NCI-H524 (cell line): ENCODE measurements at places on chromosomes 12 and 14.

DNA sequence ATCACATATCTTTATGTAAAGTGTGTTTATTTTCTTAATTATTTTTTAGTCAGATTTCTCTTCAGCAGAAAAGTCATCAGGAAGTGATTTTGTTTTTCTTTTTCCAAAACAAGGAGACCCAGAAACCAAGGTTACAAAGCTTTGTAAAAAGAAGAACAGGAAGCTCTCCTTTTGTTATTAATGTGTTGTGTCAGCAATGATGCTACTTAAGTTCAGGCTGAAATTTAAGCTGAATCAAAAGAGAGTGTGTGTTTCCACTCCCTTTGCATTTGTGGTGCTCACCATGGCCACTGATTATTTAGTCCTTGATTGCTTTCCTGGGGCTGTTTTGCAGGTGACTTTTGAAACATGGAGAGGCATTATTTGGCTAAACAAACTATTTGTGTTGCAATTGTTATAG lies 155.3 kb upstream of the ATP2B1 start:
- no peak for DNase-seq

DNA sequence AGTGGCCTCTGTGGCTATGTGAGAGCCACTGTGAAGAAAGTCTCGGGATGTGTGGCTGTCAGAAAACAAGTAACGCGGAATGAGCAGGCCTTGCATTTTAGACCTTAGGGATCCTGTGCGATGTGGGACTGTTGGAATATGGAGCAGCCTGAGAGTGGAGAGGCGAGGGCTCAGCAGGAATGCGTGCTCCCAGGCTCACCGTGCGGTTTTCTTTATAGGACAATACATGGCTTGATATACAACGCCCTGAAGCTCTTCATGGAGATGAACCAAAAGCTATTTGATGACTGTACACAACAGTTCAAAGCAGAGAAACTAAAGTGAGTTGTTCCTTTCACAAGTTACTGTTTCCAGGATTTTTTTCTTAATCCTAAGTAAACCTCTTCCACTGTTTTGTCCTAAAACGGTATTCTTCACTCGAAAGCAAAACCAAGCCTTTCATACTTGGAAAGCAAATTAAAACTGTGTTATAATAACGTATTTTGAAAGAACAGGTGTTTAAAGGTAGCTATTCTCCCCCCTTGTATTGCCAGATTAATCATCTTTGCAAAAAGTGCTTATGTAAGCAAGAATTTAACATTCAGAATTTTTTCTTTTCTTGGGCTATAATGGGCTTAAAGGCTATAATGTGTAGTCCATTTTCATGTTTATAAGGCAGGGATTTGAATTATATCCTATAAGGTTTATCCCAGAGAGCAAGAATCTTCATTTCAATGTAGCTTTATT lies 54.8 kb upstream of the DYNC1H1 start:
- DNase-seq = no peak

DNA sequence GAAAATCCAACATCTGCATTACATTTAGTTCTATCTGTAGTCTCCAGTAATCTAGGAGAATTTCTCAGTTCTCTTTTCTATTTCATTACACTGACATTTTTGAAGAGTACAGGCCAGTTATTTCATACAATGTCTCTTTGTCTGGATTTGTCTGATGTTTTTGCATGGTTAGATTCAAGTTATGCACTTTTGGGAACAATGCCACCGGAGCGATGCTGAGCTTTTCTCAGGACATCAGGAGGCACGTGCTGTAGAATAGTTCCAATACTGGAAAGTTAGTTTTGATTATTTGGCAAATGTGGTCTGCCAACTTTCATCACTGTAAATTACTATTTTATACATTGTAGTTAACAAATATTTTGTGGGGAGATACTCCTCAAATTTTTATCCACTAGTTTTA lies 43.1 kb downstream of the ALDH1L2 start:
- no peak for DNase-seq

- no peak for DNase-seq
Observed at GRCh38 chr12:65280306-65280705, 1.8 kb downstream of the MSRB3 start.

DNA sequence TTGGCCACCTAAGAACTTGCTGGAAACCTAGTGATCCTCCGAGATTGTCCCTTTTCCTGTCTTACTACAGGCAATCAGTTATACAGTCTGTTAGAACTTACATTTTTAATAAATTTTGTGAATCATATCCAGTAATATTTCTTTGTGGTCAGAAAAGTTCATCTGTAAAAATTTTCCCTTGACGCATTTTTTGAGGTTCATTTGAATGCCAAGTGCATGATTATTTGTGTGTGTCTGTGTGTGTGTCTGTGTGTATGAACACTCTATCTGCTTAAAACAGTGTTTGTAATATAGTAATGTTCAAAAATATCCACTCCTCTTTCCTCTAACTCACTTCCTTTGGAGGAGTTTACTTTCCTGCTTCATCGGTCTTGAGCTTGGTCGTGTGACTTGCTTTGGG lies 468.7 kb upstream of the FLRT2 start:
- DNase-seq = no peak

- DNase-seq = no peak
Observed at GRCh38 chr14:52268279-52269061, 972 bp downstream of the PTGDR start.
